ENCODE measurements at places on chromosomes 4 and X.

GRCh38 chrX:116357329-116357728, 79.1 kb upstream of the SLC6A14 start:
- DNase-seq: no peak

- no peak for DNase-seq
Observed at GRCh38 chr4:126991965-126992364, 640.8 kb upstream of the INTU start.

GRCh38 chr4:39987485-39987884, 9.8 kb upstream of the PDS5A start:
- no peak for DNase-seq

- DNase-seq: no peak
Observed at GRCh38 chr4:20881658-20882057, 181.4 kb downstream of the PACRGL start.

DNA sequence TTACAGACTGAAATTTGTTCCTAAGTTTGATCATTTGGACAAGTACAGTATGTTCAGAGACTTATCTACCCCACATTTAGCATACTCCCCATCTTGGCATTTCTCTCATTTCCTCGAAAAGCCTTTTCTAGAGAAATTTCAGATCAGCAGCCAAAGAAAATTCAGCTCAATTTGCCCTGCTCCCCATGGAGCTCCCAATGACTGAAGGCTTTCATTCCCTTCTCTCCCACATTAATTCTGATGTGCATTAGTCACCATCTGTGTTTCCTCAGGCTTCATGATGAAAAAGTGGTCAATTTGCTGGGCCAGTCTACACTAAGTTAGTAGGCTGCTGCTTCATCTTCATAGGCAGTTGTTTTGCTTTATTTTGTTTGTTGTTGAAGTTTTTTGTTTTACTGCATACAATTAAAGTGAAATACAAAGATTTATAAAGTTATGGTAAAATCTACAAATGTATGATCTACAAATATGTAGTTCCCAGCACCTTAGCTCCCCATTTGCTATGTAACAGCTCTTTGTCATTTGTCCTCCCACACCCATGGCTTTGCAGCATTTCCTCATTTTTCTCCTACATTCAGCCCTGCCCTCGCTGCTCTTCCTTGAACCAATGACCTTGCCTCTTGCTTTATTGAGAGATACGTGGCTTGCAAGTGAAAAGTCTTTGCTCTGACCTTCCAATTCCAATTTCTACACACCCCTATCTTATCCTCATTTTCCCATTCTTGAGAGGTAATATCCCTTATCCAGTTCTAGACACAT, 193.9 kb downstream of the ANAPC10 start:
- DNase-seq: no peak

- no peak for DNase-seq
Observed at GRCh38 chr4:39716356-39716755, 18.4 kb downstream of the UBE2K start.

GRCh38 chr4:35757836-35758235, 486.5 kb downstream of the ARAP2 start:
- no peak for DNase-seq

DNA sequence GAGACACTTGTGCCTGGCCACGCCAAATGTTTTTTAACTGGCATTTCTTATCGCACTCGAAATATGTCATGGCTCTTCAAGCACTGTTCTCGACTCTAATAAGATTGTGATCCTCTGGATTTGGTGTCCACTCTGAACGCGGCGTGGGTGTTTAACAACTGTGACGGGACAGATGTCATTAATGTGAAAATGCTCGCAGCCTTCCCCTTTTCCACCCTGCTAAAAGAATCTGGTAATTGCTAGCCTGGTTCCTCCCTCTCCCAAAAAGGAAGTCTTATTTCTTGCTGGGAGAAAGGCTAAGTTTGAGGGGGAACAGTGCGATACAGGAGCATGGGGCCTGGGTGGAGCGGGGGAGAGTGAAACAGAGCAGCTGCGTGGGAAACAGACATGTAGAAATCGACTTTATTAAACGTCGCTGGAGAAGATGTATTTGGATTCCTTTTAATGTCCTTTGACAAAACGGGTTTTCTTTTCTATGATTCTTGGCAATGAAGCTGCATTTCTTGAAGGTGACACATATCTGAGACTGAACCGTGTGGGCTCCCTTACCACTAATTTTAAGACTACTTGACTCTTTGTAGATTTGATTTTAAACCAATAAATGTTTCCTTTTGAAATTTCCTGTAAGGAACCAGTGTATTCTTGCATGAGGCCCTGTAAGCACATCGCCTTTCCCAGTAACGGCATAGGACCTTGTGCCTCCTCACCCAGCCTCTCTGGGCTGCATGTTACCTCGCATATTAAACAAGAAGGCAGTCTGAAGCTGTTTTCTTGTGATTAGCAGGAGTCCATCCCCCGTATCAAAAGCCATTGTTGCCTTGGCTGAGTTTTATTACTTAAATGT, 17.8 kb downstream of the TBC1D1 start:
- DNase-seq: no peak

DNA sequence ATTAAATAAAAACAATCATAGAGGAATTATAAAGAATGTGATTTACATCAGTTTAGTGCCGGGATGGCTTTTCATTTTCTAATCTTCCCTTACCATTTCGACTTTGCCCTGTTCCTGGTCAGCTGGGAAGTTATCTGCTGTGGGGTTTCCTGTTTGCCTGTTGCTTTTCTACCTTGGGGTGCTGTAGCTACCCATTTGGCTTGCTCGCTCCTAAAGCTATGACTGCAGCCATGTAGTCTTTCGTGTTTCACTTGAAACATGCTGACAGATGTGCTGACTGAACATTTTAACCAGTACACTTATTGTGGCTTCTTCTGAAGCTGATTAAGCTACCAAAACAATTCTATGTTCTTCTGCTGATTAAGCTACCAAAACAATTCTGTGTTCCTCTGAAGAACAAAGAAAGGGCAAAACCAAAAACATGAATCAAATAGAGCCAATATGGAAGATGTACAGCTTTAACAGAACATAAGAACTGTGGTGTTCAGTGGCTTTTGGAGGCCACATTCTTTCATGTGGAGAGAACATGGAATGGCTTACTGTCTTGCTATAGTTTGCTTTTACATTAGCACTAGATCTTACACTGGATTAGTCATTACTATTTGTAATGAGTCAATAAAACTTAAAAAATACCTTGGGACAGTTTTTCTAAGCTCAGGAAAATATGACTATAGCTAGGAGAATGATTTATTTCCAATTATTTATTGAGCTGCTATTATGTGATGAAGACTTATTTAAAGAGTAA, 440.4 kb downstream of the SPRY1 start:
- no peak for DNase-seq

DNA sequence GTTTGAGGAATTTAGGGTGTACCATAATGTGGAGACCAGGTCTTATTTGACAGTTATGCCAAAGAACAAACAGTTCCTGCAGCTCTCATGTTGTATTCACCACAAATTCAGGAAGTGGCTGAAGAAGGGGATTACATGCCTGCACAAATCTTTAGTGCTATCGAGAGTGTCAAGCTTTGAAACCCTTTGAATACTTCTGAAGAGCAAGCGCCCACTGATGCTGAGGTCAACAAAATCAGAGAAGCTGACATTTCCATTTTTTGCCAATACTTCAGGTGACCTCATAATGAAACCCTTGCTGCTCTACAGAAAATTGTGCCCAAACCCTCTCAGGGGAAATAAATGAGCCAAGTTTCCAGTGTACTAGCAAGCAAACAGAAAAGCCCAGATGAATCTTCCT, 28.4 kb downstream of the PAK3 start:
- no peak for DNase-seq

GRCh38 chr4:118417325-118417724, 64.5 kb upstream of the PRSS12 start:
- DNase-seq: no peak

- DNase-seq: no peak
Observed at GRCh38 chr4:160141206-160141605, 1038.3 kb downstream of the RAPGEF2 start.

DNA sequence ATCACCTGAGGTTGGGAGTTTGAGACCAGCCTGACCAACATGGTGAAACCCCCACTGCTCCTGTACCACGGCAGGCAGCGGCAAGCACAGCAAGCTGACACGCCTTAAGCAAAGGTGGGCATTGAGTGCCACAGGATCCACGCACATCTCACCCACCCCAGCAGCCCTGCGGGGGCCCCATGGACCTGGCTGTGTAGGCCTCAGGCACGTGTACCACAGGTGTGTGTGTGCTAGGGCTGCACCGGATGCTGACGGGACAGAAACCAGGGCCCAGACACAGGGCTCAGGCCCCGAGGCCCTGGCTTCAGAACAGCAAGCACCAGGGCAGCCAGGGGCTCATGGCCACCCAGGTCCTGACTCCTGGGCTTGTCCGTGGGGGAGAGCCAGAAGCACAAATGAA, 46.8 kb downstream of the GAK start:
- DNase-seq: no peak
